ENCODE measurements at places on chromosomes 12 and 14.

DNA sequence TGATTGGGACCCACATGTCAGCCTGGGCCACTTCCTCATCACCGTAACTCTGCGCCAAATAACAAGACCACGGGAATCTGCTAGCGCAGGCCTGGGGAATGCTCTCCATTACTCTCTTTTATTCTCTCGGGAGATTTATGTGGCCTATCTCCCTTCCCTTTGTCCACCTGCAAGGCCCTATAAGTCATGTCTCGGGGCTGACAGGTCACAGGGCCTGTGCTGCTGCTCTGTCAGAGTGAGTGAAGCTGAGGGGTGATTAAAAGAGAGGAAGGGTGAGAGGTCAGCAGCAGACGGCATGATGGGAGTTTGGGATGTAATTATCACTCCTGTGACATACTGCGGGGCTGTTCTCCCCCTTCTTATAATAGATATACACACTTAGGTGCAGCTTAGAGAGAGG lies 26.2 kb upstream of the GPATCH2L start:
- no peak for DNase-seq

- DNase-seq: no peak
Observed at GRCh38 chr12:52190860-52191729, 719 bp downstream of the KRT80 start.

- no peak for DNase-seq
Observed at GRCh38 chr14:36916668-36917067, 255.0 kb downstream of the PAX9 start.

DNA sequence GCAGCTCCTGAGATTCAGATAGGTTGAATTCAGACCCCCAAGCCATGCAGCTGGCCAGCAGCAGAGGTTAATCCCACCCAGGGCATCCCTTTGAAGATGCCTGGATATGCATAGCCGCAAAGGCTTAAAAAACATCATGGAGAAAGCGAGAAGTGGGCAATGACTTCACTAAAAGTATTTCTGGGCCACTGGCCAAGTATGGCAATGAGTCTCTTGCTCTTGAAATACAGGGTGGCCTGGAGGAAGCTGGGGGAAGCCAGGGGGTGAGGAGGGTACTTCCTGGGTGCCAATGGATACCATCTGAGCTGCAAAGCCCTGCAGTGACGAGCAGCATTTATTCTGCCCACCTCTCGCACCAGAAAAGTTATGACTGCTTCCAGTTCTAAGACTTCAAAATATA lies 539.3 kb upstream of the TBX3 start:
- no peak for DNase-seq

- DNase-seq: no peak
Observed at GRCh38 chr14:84351646-84352045, 1178.3 kb upstream of the FLRT2 start.

- DNase-seq: no peak
Observed at GRCh38 chr12:12538535-12538934, 24.1 kb downstream of the DUSP16 start.

- DNase-seq: no peak
Observed at GRCh38 chr12:6839482-6840201, 1.1 kb upstream of the GNB3 start.

- DNase-seq: no peak
Observed at GRCh38 chr14:97544571-97544970, 747.4 kb downstream of the VRK1 start.

- no peak for DNase-seq
Observed at GRCh38 chr12:16119618-16120415, 157.7 kb downstream of the SLC15A5 start.

DNA sequence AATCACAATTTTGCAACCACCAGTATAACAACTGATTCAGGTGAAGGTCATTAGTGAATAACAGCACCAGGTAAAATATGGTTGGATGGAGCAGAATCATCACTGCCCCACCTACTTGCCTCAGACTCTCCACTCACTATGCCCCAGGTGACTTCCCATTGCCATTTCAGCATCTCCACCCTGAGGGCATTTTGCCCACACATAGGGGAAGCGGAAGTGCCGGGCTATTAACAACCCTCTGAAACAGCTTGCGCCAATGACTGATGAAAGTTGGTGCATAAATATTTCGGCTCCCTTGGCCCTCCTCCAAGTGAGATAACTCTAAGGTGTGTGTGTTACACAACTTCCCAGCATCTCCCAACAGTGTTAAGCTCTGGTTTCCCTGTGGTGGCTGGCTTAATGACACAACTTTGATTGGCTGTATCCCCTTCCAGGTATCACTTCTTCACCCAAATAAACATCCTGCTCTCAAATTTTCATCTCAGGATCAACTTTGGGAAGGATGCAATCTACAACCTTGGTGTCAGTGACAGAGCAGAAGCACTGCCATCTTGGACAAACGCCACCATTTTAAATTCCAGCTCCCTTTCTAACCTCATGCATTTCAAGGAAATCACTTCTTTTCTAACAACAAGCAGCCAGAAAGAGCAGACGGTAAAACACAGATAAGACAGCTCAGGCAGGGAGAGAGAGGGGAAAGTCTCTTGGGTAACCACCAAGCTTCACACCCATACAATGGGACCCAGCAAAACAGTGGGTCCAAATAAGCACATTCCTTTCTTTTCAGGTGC lies 73.6 kb upstream of the PPP2R5C start:
- DNase-seq: no peak

GRCh38 chr14:58876608-58877007 lies 238.8 kb downstream of the DACT1 start:
- no peak for DNase-seq

GRCh38 chr12:8120072-8120713 lies 3.2 kb upstream of the CLEC4A start:
- no peak for DNase-seq

- DNase-seq: no peak
Observed at GRCh38 chr14:74501135-74501614, 7.6 kb downstream of the ISCA2 start.

GRCh38 chr14:99753225-99754140 lies 39.7 kb upstream of the EML1 start:
- DNase-seq: no peak

DNA sequence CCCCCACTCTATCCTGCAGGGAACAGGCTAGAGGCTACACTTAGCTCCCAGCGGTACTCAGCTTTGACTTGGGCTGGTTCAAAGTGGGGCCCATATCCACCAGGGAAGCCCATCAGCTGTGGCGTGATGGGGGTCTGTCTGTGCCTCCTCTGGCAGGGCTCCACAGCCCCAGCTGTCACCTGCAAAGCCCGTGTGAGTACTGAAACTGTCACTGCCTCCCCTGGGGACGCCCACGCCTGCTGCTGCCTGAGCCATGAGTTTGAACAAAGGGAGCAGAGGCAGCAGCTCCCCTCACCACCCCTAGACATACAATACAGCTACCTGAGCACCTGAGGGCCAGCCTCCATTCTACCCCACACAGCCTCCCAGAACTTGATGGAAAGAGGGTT lies 5.0 kb downstream of the REM2 start:
- DNase-seq: no peak

DNA sequence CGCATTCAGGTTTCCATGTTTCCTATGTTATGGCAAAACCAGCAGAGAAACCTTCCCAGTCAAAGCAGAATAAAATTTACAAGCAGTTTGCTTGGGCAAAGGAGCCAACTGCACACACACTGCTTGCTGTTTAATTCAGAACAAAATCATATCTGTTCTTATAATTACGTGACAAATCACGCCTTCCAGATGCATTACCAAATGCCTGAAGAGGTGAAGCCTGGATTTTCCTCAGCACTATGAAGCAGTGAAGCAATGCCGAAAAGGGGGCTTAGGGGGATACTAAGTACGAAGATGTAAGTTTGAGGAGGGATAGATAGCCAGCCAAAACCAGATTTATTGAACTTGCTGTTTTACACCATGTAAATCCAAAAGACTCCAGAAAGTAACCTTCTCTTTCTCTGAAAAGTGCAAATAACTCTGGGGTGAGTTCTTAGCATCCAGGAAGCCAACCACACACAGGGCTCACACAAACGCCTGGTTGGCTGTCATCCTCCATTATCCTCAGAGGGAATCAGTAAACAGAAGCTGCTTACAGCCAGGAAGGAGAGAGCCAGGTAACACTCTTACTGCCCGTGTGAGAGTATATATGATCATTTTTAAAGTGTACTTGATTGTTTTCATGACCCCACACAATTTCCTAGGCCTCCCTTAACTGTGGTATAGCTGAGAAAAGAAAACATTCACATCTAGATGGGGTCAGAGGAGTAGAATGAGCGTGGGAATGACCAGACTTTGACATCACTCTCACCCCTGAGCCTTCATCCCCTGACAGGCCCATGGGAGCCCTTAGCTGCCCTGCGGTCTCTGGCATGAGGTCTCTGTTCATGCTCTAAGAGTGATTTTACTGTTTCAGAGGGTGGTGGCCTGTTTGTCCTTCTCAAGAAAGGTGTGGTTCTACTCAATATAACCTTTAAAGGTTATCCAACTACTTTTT lies 442.5 kb downstream of the EGLN3 start:
- no peak for DNase-seq

DNA sequence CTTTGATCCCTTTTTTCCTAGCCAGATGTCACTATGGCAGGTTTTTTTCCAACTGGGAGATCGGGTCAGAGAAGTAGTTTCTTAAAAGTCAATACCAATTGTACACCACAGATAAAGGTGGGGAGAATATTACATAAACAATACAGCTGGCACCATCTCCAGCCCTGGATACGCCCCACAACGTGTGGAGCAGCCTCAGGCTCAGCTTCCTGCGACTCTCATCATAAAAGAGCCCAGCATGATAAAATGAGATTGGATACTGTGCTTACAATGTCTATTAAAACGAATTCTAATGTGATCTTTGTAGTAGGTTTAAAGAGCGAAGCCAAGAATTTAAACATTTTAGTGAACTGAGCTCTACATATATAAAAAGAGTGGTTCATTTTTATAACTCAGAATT lies 21.5 kb downstream of the EFCAB11 start:
- no peak for DNase-seq

GRCh38 chr12:94386422-94386821 lies 73.2 kb downstream of the CEP83 start:
- no peak for DNase-seq

DNA sequence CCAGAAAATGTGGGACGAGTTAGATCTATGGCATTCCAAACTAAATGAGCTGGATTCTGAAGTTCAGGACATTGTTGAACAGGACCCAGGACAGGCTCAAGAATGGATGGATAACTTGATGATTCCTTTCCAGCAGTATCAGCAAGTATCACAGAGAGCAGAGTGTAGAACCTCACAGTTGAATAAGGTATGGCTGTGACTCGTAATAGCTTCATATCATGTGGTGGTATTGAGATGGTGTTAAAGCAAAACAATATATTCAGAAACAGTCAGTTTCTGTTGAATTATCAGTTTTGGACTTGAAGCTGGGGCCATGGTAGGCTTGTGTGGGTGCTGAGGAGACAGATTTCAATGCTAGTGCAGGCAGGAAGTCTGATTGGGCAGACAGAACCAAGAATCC lies 213.7 kb downstream of the ESR2 start:
- DNase-seq: no peak

- no peak for DNase-seq
Observed at GRCh38 chr12:3045494-3045893, 31.7 kb upstream of the TSPAN9 start.

- DNase-seq: no peak
Observed at GRCh38 chr12:61250303-61250702, 1009.9 kb upstream of the USP15 start.

GRCh38 chr12:20128928-20129327 lies 239.4 kb upstream of the PDE3A start:
- no peak for DNase-seq

DNA sequence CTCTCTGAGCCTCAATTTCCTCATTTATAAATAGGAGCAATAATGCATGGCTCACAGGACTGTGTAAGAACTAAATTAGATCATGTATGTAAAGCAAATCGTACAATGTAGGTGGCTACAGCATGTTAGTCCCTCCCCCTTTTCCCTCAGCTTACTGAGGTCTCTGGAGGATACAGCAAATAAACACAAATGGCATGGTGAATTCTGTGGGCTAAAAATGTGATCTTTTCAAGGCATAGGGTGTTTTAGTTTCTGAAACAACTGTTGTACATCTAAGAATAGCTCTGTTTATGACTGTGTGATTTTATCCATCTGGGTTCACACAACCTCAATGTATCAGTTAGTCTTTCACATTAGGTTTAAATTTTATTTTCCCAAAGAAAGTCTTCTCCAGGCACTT lies 121.2 kb upstream of the PLEKHG7 start:
- DNase-seq: no peak

DNA sequence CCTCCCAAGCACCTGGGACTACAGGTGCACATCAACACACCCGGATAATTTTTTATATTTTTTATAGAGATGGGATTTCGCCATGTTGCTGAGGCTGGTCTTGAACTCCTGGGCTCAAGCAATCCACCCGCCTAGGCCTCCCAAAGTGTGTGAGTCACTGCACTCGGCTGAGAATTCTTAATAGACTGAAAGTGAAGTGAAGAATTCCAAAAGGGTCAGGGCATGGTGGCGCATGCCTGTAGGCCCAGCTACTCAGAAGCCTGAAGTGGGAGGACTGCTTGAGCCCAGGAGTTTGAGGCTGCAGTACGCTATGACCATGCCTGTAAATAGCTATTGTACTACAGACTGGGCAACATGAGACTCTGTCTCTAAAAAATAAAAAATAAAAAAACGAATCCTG lies 43.7 kb downstream of the TCHP start:
- no peak for DNase-seq

DNA sequence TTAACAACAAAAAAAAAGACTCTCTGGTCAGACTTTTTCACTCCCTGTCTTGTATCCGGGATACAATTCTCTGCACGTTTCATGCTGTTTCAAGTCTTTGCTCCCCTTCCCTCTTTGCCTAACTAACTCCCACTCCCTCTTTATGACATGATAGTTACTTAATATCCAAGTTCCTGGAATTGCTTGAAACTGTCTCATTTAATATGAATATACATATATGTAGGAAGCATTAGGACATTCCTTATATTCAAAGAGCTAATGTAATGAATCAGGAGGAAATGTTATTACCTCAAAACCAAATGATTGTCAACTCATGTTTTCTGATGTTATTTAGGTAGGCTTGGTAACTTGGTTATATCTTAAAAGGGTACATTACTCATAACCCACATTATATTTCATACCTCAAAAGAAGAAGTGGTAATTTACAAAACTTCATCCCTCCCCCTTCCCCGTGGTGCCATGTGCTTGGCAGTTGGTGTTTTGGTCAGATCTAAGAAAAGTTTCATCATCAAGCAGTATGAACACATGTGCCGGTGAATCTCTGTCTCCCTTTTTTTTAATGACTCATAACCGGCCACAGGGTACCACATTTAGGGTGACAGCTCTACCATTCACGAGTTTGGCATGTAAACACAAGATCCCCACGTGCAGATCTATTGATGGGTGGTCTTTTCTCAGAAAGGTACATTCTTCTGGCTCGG lies 56.5 kb downstream of the HCAR2 start:
- peak; percentile 8 for DNase-seq

DNA sequence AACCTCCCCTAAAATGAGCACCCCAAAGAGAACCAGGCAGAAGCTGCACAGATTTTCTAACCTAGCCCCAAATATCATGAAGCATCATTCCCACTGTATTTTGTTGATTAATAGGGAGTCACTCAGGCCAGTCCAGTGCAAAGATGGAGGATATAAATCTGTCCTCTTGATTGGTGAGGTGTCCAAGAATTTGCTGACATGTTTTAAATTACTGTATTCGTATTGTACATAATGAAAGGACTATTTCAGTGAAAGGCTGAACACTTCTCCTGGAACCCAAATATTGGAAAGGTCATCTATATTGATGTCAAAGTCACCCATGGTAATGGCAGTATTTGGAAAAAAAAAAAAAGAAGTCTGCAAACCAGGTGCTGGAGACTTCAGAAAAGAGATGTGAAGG lies 477.5 kb downstream of the RMST start:
- no peak for DNase-seq
